ENCODE measurements at places on chromosomes 2 and 18.

DNA sequence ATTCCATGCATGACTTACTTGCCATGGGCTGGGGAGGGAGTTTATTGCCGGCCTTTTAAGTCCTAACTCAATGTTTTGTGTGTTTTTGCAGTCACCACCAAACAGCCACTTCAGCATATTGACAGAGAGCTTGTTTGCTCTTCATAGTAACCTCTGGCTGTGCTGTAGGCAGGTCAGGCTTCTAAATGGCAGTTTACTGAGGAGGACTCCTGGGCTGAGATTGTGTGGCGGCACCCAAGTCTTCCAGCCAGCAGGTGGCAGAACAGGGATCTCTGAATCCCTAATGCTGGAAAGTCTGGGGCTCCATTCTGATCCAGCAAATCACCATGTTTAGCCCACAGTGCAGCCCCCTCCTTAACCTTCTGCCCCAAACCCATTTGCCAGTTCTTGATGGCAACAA is 121.2 kb downstream of the CAPN13 start:
- DNase-seq, result no peak

GRCh38 chr18:66682855-66683322 is 79.0 kb upstream of the CDH19 start:
- no peak for DNase-seq

- no peak for DNase-seq
These were observed 13.5 kb downstream of the SNED1 start for GRCh38 chr2:241011751-241012510.

GRCh38 chr2:237590272-237591140 is at the start of gene RAB17:
RAB17 (minus strand) TSS chr2:237590734; CDS start chr2:237586154, 4,580 bp downstream.
- no peak for DNase-seq

- DNase-seq, result no peak
These were observed 29.3 kb downstream of the FEZ2 start for GRCh38 chr2:36568516-36569246.
